ENCODE measurements at places on chromosomes 2 and 18.

DNA sequence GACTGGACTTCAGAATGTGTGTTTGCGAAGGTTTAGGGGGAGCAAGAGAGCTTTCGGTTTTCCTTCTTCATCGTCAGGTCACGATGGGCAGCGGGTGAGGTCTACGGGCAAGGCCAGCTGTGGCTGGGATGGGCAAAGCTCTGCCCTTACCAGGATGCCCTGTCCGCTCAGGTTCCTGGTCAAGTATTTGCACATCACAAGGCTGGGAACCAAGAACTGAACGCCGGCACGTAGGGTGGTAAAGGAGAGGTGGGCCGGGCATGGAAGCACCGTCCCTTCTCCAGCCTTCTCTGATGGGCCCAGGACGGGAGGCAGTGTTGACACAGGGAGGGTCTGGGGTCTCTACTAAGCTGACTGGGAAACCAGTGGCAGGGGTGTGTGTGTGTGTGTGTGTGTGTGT, 50.5 kb upstream of the UBE2F start:
- no peak for DNase-seq

GRCh38 chr2:1752751-1753150, 8.4 kb upstream of the PXDN start:
- DNase-seq, result no peak

- DNase-seq, result no peak
Measured at GRCh38 chr2:126699018-126699417, 43.1 kb downstream of the GYPC start.

GRCh38 chr2:64233376-64233922, 89.2 kb upstream of the PELI1 start:
- no peak for DNase-seq

GRCh38 chr2:70785137-70785911, 5.1 kb downstream of the FIGLA start:
- peak; percentile 50 for DNase-seq

- DNase-seq, result no peak
Measured at GRCh38 chr2:12965540-12966269, 249.0 kb downstream of the TRIB2 start.

DNA sequence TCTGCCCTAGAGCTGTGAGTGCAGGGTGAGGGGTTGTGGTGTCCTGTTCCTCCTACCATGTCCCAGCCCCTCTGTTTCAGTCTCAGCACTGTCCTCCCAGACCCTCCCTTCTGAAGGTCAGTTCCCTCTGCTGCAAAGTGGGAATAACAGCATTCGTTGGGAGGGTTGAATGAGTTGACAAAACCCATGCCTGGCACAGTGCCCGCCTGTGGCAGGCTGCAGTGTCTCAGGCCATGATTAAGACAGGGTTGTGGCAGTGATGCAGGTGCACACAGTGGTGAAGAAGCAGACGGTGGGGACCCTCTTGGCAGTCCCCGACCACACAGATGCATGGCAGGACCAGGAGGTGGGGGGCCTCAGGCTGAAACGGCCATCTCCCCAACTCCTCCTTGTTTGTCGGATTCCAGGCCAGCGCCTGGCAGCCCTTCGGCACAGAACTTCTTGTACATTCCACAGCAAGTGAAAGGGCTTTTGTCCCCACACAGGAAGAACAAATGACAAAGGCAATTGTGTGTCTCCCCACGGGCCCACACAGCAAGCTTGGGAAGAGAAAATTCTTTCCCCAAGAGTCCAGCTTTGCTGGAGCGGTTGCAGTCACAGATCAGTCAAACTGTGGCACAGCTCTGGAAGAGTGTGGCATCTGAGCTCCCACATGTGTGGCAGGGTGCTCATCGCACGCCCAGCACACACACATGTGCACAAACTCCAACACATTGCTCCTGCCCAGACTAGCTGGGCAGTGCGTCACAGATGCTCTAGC, 92.0 kb upstream of the MSH2 start:
- DNase-seq, result no peak

GRCh38 chr2:42658306-42658705, 89.9 kb downstream of the MTA3 start:
- DNase-seq, result no peak

GRCh38 chr2:153912798-153913396, 41.2 kb downstream of the GALNT13 start:
- DNase-seq, result no peak

- no peak for DNase-seq
Measured at GRCh38 chr2:25132299-25132635, 36.1 kb downstream of the POMC start.

GRCh38 chr2:129711816-129712675, 267.4 kb upstream of the RAB6C start:
- no peak for DNase-seq

- DNase-seq, result no peak
Measured at GRCh38 chr2:75226617-75227016, 27.3 kb upstream of the TACR1 start.

DNA sequence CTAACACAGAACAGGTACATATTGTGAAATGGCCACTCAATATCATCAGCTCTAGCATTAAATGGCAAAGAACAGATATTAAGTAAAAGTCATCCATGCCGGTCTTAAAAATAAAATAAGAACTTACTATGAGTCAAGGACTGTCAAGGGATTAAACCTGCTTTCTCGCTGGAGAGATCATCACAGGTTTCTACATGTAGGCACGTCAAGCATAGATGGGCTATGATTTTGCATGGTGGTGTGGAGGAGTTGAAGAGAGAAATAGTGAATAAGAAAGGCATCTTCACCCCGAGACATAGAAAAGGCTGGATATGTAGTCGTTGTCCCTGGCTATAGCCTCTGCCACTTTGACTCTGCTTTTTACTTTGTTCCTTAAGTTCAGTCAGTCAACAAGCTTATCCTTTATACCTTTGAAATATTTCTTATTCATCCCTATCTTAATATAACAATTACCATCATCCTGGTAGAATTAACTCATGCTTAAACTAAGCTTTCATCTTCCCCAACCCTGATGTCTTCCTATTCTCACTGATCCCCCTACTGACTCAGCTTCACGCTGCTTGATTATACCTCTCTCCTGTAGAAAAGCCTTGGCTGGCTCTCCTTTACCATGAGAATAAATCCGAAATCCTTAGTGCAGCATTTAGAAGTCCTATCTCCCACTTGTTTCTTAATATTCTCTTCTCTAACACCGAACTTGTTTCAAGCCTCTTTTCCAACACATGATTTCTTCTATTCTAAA, 42.5 kb downstream of the DSC3 start:
- DNase-seq, result no peak

- DNase-seq, result no peak
Measured at GRCh38 chr2:155054712-155055111, 356.2 kb downstream of the KCNJ3 start.

- DNase-seq, result no peak
Measured at GRCh38 chr18:58784601-58785137, 80.0 kb upstream of the ZNF532 start.

- DNase-seq, result no peak
Measured at GRCh38 chr2:124257120-124257519, 232.0 kb downstream of the CNTNAP5 start.

- no peak for DNase-seq
Measured at GRCh38 chr18:26091047-26091630, 726 bp upstream of the SS18 start.

DNA sequence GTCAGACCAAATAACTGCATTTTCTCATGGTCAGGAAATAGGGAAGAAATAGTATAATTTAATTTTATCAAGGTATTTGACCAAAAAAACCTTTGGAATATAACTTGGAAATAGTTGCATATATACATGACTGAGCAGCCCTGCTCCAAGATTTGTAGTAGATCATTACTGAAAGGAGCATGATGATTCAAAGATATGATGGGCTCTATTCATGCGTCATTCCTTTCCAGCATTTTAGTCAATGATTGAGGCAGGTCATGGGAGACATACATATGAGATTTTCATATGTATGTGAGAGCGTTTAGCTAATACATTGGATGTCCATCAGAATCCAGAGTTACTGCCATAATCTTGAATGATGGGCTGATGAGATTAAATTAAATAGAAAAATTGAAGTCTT, 74.5 kb downstream of the CAB39 start:
- no peak for DNase-seq

DNA sequence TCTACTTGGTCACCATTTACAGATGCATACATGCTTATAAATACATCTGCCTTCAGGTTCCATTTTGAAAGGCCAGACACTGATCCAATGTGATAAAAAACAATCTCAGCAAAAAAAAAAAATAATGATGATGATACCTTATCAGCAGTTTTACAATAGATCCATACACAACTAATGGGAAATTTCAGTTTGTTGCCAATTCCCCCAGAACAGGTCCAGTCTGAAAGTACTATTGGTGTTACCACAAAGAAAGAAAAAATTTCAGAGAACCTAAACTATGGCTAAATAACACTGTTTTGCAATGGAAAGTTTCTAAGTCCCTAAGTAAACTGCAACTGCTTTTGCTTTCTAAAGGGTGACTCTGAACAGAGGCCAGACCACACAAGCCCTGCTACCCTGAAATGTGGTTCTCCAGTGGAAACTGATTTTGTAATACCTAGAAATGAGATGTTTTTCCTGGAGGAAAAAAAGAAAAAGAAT, 54.1 kb downstream of the LPIN2 start:
- peak; percentile 52 for DNase-seq

- no peak for DNase-seq
Measured at GRCh38 chr2:221097568-221097915, 474.6 kb downstream of the EPHA4 start.

- no peak for DNase-seq
Measured at GRCh38 chr2:231187736-231188505, 10.5 kb upstream of the ARMC9 start.

- DNase-seq, result no peak
Measured at GRCh38 chr2:176100547-176101140, 1.0 kb downstream of the HOXD12 start.

GRCh38 chr18:3595369-3596273, 145.6 kb downstream of the TGIF1 start:
- peak; percentile 27 for DNase-seq

GRCh38 chr2:19865151-19865550, 36.6 kb downstream of the TTC32 start:
- DNase-seq, result peak; percentile 7

GRCh38 chr18:25170402-25170801, 181.6 kb downstream of the ZNF521 start:
- DNase-seq, result no peak

DNA sequence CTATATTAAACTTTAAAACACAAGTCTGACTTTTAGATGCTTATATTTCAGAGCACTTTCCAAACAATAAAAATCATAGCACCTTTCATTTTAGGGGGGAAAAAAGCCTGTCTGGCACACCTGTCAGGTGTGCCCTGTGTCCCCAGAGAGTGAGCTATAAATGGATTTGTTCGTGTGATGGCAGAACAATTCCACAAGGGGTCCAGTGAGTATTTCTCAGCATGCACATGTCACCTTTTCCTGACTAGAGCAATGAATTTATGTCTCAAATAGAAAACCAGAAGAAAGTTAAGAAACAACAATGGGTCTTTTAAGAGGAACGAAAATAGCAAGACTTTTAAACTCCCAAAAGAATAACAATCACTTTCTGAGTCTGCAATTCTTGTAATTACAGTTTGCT, 55.9 kb downstream of the ACVR1C start:
- DNase-seq, result no peak

GRCh38 chr2:161101406-161101805, 58.8 kb upstream of the TANK start:
- no peak for DNase-seq

DNA sequence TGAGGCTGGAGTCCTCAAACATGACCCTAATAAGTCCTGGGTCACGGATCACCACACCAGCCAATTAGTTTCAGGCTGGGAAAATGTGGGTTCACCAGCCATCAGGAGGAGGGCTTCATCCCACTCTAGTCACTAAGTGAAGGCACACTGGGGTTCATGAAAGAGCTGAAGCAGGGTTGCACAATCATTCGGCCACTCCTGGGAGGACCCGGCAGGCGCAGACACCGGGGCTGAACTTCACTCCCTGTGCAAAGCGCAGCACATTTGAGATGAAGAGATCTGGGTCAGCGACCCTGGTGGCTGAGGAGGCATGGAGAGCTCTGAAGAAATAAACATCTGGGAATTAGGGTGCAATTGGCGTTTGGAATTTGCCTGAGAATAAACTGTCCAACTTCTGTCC, 684.4 kb upstream of the SALL3 start:
- DNase-seq, result no peak

DNA sequence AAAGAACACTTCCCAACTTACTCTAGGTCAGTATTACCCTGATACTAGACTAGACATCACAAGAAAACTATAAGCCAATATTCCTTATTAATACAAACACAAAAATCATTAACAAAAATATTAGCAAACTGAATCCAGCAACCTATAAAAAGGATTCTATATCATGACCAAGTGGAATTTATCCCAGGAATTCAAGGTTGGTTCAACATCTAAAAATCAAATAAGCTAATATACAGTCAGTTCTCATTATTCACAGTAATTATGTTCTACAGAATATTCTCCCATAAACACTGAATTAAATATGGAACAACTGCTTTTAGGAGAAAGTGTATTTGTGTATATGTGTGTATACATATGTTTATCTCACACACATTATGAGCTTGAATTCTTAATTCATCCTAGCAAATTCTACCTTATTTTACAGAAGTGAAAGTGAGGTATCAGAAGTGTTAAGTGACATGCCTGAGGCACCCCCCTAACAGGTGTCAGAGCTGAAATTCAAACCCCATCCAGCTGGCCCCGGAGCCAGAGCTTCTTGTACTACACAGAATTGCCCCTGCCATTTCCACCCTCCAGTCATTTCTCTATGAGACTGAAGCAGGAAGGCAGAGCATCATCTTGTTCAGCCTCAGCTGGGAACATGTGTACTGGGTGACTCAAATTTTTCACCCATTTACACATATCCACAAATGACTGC, 77.8 kb downstream of the MALT1 start:
- DNase-seq, result no peak

Data from activated naive CD8-positive, alpha-beta T cell treated with anti-CD3 and anti-CD28 coated beads for 36 hours (primary cell).